ENCODE measurements at places on chromosomes 7 and 10. TPM values are rescaled to one million over a fixed set of nuclear protein-coding genes. Genes with fewer than 3 reads are reported as not detected.

DENND2A gene
- polyA plus RNA-seq: 38.6 TPM

GRCh38 chr10:114370199-114370598 is 34.1 kb downstream of the AFAP1L2 start:
- DNase-seq: no peak

DNA sequence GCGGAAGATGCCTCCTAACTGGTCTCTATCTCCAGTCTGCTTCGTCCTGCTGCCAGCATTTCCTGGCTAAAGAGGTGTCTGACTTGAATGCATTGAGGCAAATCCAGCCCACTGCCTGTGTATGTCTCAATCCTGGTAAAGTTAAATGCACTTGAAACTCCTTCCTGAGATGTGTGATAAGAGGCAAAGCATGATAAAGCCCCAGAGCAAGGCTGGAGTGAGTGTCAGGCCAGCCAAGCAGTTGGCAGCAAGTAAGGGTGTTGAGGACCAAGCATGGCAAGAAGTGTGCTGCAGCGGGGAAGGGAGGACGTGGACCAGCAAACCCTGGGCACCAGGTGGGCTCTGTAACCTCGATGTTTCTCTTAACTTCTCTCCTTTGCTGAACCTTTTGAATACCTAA is 29.1 kb downstream of the LRRC18 start:
- no peak for DNase-seq

DNA sequence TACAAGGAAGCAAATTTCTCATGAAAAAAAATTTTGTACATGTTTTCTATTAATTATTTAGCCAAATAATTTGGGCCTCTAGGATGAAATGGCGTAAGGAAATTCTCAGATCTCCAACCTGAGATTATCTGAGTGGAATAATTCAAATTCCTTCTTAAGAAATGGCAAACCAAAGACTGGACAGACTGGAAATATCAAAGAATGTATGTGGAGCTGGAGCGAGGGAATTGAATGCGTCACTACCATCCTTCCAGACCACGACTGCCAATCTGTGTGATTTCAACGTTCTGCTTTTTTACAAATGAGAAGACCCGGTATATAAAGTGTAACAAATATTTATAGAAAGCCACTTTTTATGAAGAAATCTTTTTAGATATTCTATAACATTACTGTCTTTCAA is 12.4 kb upstream of the BLNK start:
- peak; percentile 43 for DNase-seq

DNA sequence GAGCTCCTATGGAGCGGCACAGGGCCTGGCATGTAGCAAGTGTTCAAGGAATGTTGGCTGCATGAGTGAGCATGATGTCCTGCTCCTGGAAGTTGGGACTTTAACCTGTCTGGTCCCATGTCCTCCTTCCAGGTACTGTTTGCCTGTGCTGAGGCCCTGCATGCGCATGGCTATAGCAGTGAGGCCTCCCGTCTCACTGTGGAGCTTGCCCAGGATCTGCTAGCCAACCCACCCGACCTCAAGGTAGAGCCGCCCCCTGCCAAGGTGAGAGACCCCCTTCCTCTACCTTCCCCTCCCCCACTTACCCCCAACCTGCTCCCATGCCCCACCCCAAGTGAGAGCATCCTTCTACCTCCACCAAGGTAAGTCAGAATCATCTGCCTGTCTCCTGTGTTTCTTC is 8.1 kb downstream of the ZSWIM8 start:
- DNase-seq: no peak

- DNase-seq: peak; percentile 31
Measured at GRCh38 chr10:24762966-24763623, 39.4 kb upstream of the ARHGAP21 start.

SOSTDC1 gene
- polyA plus RNA-seq: 42.7 TPM

RNLS gene
- polyA plus RNA-seq: 16.9 TPM

HERPUD2 gene
- 27.4 TPM for polyA plus RNA-seq

CALY gene
- polyA plus RNA-seq: 0.20 TPM

DNA sequence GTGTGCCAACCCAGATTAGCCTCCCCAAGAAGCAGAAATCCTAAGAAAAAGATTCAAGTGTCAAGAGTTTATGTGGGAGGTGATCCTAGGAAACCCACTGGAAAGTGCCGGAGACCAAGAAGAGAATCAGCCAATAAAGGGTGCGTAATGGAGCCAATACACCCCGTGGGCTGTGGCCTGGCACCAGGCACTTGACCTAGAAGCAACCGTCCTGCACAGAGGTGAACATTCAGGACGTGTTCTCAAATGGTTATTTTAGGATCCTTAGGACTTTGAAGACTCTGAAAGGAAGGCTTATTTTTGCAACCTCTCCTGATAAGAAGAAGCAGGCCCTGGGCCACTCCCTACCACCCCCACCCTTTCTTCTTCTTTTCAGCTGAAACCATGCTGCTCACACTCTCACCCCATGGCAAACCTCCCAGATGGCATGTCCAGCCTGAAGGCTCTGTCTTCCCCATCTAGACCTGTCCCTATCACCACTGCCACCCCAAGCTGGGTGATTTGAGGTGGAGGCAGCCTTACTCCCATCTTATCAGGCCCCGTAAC is 46.6 kb downstream of the VSTM4 start:
- no peak for DNase-seq

CCDC172 gene
- not detected for polyA plus RNA-seq

GRCh38 chr7:26470691-26471090 is 179.0 kb downstream of the SNX10 start:
- DNase-seq: no peak

KNDC1 gene
- 10.1 TPM for polyA plus RNA-seq

UFSP1 gene
- 3.1 TPM for polyA plus RNA-seq

DNA sequence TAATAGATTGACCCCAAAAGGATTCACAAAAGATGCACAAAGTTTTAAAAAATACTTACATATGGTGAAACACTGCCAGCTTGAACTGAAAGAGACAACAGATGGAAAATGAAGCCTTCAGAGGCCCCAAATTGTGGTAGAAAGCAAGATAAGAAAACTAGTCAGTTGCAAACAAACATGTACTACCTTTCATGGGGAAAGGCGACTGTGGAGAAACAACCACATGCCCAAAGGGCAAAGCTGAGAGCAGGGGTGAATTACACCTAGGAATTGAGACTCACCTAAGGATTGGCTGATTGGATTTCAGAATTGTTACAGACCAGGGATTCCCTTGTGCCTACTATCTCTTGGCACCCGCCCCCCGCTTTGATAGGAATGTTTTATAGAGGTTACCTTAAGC is 13.1 kb downstream of the EPC1 start:
- DNase-seq: no peak

DNA sequence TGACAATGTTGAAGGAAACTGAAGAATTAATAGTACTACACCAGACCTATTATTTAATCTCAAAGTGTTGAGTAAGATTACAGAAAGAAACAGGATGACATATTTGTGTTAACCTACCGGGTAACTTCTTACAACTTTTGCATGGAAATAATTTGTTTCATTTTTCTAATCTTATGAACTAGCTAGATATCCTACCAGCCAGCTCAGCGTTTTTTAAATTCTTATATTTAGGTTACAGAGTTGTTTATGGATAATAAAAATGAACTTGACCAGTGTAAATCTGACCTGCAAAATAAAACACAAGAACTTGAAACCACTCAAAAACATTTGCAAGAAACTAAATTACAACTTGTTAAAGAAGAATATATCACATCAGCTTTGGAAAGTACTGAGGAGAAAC is 37.0 kb downstream of the KIF11 start:
- no peak for DNase-seq

- DNase-seq: peak; percentile 57
Measured at GRCh38 chr7:30164567-30164966, 29.8 kb downstream of the MTURN start.

DNA sequence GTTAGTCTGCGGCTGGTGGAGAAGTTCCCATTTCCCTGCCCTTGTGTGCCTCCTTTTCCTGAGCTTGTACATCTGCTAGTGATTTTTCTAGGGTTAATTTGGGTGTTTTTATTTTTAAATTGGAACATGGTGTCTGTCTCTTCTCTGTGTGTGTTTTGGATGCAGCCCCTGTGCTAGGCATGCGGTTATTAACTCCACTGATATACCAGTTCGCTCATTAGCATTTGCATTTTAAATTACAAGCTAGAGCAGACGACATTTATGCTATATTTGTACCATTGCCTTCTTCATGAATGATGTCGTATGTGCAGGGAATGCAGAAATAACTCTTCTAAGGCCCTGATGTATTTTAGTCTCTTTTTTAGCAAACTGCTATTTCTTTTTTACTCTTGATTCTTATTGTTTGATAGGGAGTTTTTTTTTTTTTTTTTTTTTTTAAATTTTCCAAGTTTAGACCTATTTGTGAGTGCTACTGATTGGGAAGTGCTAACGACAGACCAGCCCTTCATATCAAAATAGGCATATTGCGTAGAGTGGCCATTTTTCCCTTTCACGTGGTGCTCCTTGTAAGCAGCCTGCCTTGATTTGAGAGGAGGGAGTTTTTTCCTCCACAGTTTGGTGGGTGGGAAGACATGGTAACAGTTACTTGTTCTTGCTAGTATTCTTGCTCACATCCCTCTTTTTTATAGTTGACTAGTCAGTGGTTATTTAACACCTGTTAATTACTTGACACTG is 89.6 kb downstream of the LRRC4 start:
- DNase-seq: no peak

All from renal pelvis (tissue), 12 donors.